ENCODE measurements at places on chromosomes 11 and 22.

GRCh38 chr11:66854729-66855211, 2.1 kb upstream of the LRFN4 start:
- no peak for DNase-seq

DNA sequence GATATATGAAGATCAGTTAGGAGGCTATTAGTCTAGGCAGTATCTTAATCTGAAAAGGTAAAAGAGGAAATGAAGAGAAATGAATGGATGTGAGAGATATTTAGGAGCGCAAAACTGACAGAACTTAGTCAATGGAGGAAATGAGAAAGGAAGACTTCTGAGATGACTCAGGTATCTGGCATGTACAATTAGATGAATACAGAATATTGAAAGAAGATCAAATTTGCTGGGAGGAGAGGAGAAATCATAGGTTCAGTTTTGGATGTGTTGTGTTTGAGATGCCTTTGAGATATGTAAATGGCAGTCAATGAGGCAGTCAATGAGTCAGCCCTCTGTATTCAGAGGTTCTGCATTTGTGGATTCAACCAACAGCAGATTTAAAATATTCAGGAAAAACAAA, 42.9 kb upstream of the GAB2 start:
- DNase-seq, result no peak

- no peak for DNase-seq
Observed at GRCh38 chr11:16216831-16217230, 139.5 kb downstream of the SOX6 start.

- DNase-seq, result no peak
Observed at GRCh38 chr11:59208956-59209355, 3.8 kb downstream of the MPEG1 start.

GRCh38 chr11:71281204-71281603, 28.8 kb upstream of the SHANK2 start:
- no peak for DNase-seq

DNA sequence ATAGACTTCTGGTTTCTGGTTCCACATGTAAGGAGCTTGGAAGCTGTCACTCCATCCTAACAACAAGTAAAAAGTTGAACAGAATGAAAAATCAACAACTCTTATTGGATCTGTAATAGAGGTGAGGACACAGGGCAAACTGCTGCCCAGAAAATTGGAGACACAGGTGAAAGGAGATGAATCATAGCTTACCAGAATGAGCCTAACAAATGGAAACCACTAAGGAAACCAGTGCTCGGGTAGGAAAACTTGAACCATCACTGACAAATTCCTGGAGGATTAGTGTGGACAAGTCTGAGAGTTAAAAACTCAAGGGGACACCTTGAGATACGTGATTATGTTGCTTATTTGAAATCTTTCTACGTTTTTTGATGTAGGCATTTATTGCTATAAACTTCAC, 52.1 kb downstream of the GDPD4 start:
- no peak for DNase-seq

DNA sequence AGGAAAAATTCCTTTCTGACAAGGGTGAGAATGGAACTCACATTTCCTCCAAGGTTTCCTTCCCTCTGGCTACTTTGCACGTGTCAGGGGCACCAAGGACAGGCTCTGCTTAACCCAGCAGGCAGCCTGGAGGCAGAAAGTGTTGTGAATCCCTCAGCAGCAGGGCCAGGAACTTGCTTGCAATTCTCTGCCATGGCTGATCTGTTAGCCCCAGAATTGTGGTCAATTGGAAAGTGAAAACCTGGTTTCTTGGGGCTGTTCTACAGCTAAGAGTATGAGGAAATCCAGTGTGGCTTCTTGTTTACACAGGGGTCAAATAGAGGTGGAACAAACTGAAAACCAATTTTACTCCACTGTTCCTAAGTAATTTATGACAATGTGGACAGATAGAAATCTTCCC, 38.3 kb upstream of the CEP295 start:
- DNase-seq, result no peak

DNA sequence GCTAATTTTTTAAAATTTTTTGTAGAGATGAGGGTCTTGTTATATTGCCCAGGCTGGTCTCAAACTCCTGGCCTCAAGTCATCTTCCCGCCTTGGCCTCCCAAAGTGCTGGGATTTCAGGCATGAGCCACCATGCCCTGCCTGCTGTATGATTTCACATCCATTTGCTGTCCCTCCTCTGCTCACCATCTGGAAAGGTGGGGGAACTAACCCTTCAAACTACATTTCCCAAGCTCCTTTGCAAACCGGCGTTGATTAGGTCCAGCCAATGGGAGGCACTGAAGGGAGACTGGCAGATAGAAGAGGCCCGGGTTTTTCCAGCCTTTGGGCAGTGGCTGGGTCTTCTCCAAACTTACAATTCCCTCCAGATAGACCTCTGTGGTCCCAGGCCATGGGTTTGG, 19.3 kb downstream of the RFPL1 start:
- DNase-seq, result peak; percentile 81

GRCh38 chr11:64853709-64854108, 9.3 kb upstream of the CDC42BPG start:
- DNase-seq, result no peak

GRCh38 chr11:88579466-88579865, 241.9 kb upstream of the CTSC start:
- DNase-seq, result no peak

GRCh38 chr11:59501931-59502330, 1.4 kb upstream of the OR4D11 start:
- no peak for DNase-seq

DNA sequence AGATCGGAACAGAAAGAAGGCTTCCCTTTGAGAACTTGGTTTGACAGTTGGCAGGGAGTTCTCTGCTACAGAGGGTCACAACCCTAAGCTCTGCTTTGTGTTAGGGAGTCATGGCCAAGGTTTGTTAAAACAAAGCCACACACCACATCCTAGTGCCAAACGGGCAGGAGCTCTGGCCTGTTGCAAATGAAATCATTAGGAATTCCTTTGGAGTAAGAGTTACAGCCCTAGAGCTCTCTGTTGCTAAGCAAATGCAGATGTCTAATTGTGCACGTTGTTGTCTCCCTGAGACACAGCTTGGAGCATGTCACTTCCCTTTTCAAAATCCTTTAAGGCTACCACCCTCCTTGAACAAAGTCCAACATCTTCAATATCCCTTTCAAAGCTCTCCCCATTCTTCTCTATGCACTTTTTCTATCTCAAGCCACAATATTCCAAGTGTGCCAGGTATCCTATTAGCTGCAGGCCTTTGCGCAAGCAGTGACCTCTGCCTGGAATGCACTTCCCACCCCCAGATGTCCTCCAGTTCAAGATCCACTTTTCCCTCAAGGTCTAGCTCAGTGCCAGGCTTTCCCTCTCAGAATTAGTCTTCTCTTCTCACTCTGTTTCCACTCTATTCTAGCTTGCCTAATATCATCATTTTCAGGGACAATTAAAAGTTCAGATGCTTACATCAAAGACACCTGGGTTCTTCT, 253.7 kb upstream of the POU2AF2 start:
- DNase-seq, result no peak

GRCh38 chr22:40578171-40578570, 58.3 kb downstream of the MRTFA start:
- no peak for DNase-seq

GRCh38 chr11:44758983-44759382, 32.2 kb downstream of the TSPAN18 start:
- no peak for DNase-seq

DNA sequence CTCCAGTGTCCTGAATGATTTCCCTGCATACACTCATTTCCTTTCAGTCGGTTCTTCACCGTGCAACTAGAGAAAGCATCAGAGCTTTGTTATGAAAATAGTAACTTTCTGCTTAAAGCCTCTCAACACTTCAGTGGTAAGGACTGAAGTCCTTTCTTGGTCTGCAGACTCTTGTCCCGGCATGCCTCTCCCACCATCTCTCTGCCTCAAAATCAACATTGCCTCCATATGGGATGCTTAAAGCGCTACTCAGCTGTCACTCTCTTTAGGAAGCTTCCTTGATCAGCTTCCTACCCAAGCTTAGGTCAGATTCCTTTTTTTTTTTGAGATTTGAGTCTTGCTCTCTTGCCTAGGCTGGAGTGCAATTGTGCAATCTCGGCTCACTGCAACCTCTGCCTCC, 36.7 kb downstream of the APLP2 start:
- no peak for DNase-seq

DNA sequence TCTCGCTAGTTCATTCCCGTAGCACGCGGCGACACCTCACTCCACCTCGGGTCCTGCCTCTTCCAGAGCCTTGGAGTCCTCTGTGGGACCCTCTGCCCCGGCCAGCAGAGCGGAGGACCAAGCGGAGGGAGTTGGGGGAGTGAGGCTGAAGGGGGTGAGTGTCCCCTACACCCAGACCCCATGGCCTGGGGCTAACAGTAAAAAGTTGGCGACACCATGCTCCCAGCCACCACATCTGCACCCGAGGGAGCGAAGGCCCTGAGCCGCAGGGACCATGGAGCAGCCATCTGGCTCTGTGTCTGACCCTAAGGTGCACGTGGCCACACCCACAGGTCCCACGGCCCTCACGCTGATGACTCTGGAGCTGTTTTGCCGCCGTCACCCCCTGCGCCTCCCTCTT, 293.8 kb downstream of the BRD1 start:
- no peak for DNase-seq

GRCh38 chr22:35888181-35888870, 140.3 kb downstream of the RBFOX2 start:
- no peak for DNase-seq

DNA sequence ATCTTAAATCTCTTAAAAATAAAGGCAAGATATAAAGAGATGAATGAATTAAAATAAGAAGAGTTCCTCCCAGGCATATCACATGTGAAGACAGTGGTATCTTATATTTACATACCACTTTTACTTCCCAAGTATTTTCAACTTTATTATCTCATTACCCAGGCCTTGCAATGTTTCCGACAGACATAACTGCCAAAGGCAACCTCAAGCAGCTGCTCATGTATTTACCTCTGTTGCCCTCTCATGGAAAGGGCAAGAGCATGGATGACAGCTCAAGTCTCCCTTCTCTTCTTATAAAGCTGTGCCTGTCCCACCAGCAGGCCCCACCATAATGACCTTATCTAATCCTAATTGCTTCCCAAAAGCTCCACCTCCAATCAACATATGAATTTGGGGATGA, 894.2 kb downstream of the NTM start:
- no peak for DNase-seq

DNA sequence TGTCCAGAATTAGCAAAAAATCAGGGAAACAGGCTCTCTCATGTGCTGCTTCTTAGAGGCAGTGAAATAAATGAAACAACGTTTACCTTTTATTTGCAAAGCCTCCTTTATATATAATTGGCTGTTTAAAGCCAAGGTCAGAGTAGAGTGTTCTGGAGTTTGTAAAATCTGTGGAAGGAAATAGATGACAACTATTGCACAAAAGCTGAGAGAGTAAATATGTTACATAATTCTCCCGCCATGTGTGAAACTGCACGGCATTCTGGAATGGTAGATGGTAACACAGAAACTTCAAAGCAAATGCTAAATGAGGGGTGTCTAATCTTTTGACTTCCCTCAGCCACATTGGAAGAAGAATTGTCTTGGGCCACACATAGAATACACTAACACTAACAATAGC, 51.5 kb upstream of the FGF3 start:
- no peak for DNase-seq

DNA sequence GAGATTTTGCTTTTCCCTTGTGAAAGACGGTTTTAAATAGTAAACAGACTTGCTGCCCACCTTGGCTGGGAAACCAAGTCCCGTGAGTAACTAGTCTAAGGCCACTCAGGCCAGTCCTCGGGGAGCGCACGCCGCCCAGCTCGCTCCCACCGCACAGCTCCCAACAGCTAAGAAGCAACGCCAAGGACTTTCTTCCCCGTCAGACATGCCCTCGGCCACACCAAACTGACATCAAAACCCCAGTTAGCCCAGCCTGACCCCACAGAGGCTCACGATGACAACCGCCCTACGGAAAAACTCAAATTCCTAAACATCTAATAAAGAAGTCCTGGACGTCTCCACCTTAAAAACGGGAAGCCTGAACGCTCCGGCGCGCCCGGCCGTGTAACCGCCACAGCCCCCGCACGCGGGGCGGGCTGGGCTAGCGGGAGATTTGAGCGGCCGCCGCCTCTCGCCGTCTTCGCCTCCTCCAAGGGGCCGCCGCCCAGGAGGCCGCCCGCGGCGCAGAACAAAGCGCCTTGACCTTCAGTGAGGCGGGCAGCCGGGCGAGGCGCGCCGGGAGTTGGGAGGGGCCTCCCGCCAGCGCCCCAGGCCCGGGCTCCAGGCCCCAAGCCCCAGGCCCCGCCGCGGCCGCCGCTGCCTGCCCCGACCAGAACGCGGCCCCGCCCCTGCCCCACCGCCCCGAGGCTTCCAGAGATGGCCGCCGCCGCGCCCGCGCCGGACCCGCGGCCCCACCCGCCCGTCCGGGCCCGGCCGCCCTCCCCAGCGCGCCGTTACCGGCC, 486 bp downstream of the NAP1L4 start:
- no peak for DNase-seq

DNA sequence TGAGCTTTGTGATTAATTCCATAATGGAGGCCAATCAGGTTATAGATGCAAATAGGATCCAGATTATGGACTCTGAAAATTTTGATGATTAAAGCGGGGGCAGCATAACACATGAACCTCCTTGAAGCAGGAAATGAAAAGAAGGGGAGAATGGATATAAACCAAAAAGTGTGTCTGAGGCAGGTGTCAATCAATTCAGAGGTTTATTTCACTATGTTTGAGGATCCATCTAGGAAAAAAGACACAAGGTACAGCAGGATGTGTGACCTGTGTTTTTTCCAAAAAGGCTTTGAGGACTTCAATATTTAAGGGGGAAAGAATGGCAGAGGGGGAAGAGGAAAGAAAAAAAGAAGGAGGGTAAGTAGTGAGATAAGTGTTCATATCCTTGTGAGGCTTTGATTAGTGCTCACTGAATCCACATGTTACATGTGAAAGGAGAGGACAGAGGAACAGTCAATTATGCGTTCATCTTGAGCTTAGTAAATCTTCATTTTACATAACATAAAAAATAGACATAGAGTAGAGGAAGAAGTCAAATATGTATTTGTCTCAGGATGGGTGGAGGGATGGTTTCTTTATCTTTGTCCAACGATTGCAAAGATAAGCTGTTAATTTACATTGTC, 34.1 kb downstream of the MS4A2 start:
- no peak for DNase-seq
